ENCODE measurements at places on chromosomes 7 and 10.

DNA sequence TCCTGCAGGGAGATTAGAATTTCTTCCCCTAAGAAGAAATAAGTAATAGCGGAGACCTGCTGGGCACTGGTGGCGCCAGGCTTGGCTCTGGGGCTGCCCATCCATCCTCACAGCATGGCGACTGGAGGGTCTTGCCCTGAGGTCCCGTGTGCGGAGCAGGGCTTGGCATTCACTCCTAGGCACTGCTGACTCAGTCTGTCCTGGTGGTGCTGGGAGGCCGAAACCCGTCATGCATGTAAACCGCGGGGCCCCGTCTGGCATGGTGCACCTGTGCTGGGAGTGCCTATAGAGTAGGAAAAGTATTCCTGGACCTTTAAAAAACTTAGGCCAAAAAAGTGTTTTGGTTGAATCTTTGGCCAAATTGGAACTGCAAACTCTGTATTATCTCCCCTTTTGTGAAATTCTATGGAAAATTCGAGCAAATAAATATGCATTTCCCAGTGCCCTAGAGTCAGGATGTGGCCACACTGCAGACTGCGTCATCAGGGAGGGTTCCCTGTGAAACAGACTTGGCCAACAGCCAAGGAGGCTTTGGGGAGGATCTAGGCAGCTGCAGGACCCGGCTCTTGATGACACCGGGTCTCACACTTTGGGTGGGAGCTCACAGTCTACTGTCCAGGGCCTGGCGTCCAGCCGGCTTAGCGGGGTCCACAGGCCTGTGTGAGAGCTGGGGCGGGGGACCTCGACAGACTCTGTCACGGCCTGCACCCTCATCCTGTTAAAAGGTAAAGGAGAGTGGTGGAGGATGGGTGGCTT lies 122.3 kb downstream of the VIPR2 start:
- DNase-seq: no peak

DNA sequence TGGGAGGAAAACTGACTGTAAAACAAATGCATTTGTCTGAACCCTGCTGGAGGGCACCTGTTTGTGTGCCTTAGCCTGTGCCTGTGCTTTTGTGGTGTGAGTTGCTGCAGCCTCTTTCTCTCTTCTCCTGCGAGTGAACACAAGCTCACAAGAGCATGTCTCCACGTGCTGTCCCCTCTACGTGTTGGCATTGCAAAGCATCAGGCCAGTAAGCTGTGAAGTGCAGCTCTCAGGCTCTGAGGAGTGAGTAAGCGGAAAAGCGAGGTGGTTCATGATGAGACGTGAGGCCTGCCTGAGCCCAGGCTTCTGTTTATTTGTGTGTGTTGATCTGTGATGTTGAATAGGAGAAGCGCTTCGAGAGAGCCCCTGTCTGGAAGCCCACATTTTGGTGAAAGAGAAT lies 85.6 kb upstream of the PDCD4 start:
- DNase-seq: no peak

- DNase-seq: no peak
Measured at GRCh38 chr7:4712281-4713182, 30.4 kb downstream of the FOXK1 start.

GRCh38 chr10:46541017-46541661 lies 15.3 kb downstream of the GPRIN2 start:
- DNase-seq: no peak

- no peak for DNase-seq
Measured at GRCh38 chr10:132183046-132183445, 3.7 kb upstream of the DPYSL4 start.

DNA sequence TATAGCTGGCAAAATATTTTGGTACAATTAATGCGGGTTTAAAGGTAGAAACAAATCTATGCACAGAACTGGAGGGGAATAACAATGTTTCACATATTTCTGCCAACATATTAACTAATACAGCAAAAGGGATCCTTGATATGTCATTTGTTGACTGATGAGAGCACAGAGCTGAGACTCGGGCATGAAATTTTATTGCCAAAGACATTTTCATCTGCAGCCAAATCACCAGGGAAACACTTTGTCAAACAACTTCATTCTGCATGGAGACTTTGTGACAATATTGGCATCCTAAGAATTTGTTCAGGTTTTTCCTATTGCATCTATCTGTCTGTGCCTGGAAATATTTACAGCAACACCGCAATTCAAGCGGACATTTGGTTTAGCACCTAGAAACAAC lies 117.8 kb upstream of the C1QL3 start:
- DNase-seq: no peak

- no peak for DNase-seq
Measured at GRCh38 chr10:55305285-55305684, 504.3 kb upstream of the PCDH15 start.

DNA sequence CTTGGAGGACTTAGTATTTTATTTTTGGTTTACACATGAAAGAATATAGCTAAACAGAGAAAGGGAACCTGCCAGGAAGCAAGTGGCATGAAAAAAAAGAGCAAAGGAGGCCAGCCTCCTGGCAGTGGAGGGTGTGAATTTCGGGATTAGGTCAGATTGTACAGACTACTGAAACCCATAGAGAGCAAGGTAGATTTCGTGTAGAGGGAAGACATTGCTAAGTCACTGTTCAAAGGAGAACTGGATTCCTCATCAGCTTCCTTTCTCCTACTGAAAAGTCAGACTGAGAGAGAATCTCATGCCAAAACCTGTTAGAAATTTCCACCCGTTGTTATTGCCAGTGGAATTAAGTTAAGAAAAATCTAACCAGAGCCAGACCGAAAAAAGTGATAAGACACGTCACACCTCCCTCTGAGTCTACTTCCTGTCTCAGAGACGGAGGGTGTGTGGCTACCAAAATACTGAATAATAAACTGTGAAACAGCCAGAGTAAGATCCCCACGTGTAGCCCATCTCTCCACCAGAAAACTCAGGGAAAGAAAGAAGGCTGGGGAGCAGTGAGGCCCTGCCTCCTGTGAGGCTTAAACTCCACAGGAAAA lies 118.8 kb downstream of the SKIDA1 start:
- DNase-seq: no peak

GRCh38 chr7:127581716-127582115 lies 3.7 kb downstream of the GCC1 start:
- no peak for DNase-seq

DNA sequence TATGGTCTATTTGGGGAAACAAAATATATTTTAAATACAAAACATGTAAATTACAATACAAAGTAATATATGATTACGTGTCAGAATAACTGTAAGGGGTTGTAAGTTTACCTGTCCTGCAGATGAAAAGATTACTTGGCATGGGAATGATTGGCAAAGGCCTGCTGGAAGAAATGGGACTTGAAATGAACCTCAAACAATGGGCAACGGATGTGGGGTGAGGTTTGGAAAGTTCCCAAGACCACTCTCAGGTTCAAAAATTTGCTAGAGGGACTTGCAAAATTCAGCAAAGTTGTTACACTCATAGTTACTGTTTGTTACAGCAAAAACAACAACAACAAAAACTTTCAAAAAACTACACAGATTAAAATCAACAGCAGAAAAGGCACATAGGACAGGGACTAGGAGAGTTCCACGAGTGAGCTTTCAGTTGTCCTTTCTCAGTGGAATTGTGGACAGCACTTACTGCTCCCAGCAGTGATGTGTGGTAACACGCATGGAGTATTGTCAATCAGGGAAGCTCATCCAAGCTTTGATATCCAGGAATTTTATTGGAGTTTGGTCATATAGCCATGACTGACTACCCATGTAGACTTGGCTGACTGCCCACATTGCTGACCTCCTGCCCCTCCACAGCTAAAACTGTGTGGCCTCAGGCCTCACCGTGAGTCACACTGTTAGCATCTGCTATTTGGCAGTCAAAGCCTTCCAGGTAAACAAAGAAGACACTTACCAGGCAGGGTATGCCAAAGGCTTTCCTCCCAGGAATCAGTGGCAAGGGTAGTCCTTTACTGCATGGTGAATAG lies 43.8 kb downstream of the EXOC6 start:
- DNase-seq: no peak

GRCh38 chr7:106056513-106057203 lies 55.5 kb downstream of the SYPL1 start:
- peak; percentile 50 for DNase-seq

DNA sequence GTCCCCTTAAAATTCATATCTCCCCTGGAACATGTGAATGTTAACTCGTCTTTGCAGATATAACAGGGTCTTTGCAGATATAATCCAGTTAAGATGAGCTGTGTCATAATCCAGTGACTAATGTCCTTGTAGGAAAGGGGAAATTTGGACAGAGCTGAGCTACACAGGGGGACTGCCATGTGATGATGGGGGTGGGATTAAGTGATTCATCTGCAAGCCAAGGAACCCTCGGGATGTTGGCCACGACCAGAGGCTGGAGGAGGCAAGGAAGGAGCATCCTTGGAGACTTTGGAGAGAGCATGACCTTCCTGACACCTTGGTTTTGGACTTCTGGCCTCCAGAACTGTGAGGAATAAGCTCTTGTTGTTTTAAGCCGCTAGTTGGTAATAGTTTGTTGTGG lies 153.9 kb upstream of the PCBD1 start:
- DNase-seq: no peak

GRCh38 chr10:12954866-12955265 lies 46.6 kb downstream of the CCDC3 start:
- no peak for DNase-seq

GRCh38 chr7:2800931-2801688 lies 43.0 kb downstream of the GNA12 start:
- DNase-seq: no peak

DNA sequence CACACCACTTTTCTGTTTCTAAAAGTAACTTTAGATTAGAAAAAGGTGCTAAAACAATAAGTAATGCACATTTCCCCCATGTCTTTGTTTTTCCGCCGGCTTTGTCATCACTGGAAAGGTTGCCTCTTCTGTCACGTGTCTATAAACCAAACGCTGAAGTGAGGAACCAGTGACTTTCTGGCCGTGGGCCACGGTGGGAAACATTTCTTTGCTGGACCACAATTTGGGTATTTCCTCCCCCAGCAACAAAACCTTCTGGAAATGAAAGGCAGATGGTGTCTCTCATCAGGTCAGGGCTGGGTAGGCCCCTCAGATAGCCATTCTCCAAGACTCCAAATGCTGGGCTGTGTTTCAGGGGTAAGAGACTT lies 174.5 kb downstream of the SH3PXD2A start:
- no peak for DNase-seq

DNA sequence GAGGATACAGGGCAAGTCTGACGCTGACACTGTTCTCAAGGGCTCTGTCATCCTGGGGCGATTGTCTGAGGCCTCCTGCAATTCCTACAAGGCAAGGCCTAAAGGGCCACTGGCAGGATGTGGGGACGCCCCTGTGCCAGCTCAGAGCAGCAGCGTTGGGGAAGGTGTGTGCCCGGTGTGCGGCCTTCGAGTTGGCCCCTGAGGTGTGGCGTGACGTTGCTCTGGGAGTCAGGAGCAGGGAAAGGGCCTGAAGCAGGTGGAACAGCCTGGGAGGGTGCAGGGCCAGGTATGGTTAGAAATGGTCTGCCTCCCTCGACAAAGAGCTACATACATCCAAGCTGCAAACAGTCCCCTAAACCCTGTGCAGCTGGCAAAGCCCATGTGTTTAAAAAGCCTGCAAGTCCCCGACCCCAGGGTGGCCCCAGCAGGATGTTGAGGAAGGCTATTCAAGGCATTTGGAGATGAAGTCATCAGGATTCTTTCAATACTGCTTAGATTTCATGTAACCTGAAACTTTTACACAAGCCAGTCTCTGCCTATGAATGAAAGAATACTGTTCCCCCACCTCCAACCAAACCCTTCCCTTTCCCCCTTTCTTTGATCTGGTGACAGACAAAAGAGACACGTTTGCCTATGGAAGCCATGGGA lies 142.5 kb upstream of the TNS3 start:
- no peak for DNase-seq

- DNase-seq: no peak
Measured at GRCh38 chr7:120114626-120115025, 158.3 kb upstream of the KCND2 start.

- no peak for DNase-seq
Measured at GRCh38 chr7:106813705-106814305, 51.3 kb upstream of the PIK3CG start.

DNA sequence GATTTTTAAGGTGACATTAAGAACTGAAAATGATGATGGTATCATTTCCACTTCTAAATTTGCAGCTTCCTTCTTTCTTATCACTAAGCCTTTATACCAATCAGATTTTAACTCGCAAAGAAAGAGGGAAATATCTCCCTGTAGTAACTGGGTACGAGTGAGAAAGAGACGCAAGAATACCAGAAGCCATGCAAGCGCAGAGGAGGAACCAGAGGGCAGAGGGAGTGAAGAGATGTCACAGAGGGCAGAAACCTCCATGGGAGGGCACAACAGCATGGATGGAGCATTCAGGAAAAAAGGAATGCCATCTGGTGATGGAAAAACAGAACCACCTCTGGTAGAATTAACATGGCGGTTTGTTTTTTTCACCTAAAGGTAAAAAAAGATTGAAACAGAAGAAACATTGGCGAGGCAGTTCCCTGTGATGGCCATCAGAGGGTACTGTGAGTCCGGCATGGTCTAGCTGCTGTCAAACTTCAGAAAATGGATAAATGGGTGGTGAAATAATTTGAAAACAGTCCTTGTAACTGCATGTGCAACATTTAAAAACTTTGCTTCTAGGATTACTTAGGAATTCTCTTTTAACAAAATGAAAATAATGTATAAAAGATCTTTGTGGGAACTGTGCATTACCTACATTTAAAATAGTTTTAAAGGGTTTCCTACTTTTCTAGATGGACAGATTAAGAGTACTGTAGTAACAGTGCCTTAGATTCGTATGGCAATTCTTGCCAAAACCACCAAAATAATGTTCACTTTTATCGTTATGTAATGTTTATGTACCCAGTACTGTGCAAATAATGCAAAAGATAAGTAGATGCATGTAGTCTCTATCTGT lies 91.8 kb downstream of the ARHGAP12 start:
- DNase-seq: no peak

- no peak for DNase-seq
Measured at GRCh38 chr7:137081321-137082093, 213.1 kb downstream of the CHRM2 start.

DNA sequence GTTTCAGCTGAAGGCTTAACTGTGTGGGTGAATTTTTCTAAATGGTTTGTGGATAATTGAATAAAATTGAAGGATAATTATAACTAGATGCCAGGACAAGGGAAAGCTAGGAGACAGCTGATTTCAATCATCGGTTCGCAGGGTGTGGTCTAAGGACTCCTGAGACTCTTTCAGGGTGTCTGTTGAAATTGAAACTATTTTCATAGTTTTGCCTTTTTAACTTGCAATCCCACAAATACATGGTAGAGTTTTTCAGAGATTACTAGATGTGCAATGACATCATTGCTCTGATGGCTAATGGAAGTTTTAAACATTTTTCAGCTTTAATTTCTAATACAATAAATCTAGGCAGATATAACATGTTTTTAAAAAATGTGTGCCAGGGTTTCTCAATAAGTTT lies 18.5 kb downstream of the TRUB1 start:
- no peak for DNase-seq

- no peak for DNase-seq
Measured at GRCh38 chr10:71193516-71193915, 18.9 kb upstream of the UNC5B start.

DNA sequence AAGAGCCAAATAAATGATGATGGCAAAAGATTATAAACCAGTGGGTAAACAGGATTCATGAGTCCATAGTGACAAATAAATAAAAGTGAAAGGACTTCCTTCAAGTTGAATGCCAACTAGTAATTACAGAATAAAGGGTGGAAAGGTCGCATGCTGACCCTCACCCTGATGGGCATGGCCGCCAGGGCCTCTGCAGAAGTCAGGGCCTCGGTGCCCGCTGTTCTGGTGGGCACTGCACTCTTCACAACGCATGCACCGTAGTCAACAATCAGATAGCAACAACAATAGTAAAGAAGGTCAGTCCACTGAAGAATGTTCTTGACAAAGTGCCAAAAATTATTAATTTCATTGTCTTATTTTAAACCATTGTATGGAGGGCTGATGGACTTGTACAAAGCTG lies 123.2 kb upstream of the LANCL2 start:
- no peak for DNase-seq

- DNase-seq: no peak
Measured at GRCh38 chr10:12488626-12489025, 139.3 kb downstream of the CAMK1D start.
